ENCODE measurements at places on chromosomes 6 and 20.

DNA sequence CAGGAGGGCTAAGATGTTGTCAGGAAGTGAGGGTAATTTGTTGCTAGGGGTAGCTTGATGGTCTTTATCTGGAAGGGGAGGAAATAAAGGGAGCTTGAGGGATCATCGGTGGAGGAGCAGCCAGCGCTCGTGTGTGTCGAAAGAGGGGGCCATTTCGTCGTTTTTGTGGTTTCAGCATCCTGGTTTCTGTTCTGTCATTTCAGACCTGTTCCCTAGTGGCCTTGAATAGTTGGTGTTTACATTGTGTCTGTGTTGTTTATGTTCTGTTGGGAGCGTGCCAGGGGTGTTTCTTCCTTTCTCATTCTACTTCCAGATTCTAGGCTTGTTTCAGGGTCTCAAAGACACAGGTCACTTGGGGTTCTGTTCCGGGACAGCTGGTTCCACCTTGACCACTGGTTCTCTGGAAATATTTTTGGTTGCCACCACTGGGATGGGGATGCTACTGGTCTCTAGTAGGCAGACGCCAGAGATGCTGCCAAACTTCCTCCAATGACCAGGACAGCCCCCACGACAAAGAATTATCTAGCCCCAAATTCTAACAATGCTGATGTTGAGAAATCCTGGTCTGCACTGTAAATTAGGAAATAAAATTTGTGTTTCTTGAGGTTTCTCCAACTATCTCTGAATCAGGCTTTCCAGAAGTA, 113.9 kb upstream of the NAA20 start:
- DNase-seq: peak; percentile 27

GRCh38 chr6:90088009-90088408, 193.7 kb downstream of the GJA10 start:
- no peak for DNase-seq

GRCh38 chr20:36827541-36828279, 48.2 kb upstream of the TLDC2 start:
- DNase-seq: no peak

DNA sequence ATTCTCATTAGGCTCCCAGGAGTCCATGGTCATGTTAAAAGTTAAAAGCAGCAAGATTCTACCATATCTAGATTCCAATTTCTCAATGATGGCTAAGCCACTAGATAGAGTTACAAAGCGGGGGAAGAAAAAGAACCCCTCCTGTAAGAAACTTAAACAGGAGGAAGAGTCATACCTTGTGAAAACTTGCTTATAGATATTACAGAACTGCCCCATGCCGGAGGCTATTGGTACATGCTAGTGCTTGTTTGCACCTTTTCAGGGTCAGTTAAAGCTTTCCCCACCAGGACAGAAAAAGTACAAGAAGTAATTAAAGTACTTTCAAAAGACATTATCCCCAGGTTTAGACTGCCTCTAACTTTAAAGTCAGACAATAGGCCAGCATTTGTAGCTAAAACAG, 15.5 kb upstream of the GSTA3 start:
- no peak for DNase-seq

- DNase-seq: no peak
These were observed 968 bp upstream of the CCN5 start for GRCh38 chr20:44714102-44714700.

DNA sequence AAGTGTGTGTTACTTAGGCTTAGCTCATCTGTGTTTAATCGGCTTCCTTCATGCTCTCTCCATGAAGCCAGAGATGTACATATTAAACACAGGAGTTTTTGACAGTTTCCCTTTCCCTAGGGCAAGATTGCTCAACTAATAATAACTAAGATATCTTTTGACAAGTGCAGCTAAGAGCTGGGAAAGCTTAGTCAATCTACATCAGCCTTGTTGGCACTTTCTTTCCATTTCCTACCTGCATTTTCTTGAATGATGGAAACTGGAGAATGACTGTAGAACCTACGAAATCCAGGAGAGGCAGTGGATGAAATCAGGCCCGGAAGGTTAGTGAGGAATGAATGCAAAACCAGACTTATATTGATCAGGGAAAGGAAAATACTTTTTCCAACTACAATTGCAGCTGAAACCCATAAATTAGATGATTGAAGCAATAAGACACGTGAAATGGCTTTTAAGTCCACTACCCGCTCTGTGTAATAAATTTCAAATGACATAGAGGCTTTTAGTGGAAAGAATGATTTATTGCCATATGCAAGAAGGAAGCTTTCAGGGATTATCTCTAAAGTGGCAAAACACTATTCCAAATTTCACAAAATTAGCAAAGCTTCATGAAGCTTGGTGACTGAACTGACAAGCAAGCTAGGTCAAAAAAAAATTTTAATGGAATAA, 237.2 kb upstream of the ID4 start:
- DNase-seq: no peak

- DNase-seq: no peak
These were observed 99.0 kb downstream of the FIG4 start for GRCh38 chr6:109790131-109790530.

DNA sequence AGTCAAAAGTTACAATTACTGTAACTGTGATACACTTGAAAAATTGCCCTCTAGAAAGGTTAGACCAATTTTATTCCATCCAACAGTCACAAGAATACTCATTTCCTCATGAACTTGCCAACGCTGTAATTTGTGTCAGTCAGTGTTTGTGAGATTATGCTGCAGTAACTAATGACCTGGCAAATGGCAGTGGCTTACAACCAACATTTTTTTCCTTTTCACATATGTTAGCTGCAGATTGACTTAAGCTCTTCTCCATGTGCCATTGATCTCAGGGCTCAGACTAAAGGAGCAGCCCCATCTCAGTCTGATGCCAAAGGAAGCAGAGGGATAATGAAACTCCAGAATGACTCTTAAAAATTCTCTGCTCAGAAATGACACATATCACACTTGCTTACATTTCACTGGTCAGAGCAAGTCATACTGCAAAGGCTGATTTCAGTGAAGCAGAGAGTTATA, 92.3 kb upstream of the ELOVL5 start:
- DNase-seq: no peak

DNA sequence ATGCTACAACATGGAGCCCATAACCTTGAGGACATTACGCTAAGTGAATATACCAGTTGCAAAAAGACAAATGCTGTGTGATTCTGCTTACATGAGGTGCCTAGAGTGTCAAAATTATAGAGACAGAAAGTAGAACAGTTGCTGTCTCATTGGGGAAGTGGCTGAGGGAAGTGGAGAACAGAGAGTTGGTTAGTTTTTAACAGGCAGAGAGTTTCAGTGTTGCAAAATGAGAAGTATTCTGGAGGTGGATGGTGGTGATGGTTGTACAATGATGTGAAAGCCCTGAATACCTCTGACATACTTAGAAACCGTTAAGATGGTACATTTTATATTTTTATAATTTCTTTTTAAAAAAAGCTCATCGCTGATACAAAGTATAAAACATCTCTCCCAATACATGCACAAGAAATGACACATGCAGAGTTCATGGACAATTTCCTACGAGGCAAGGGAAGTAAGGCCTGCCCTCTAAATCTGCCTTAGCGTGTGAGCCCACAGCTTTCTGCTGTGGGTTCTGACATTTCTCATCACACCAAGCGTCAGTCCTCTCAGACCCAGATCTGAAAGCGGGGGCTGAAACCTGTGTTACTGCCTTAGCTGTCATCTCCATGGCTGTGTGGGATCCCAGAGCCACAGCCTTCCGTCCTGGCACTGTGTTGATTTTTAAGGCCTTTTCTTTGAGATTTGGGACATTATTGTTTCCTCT, 126.0 kb downstream of the RNASET2 start:
- no peak for DNase-seq

- peak; percentile 66 for DNase-seq
These were observed 938 bp downstream of the WRNIP1 start for GRCh38 chr6:2765896-2766766.

GRCh38 chr6:64254558-64254957, 619.0 kb downstream of the PHF3 start:
- DNase-seq: no peak

- no peak for DNase-seq
These were observed 3.9 kb downstream of the ROMO1 start for GRCh38 chr20:35702824-35703695.

GRCh38 chr6:82057846-82058554, 189.5 kb downstream of the IBTK start:
- DNase-seq: no peak

DNA sequence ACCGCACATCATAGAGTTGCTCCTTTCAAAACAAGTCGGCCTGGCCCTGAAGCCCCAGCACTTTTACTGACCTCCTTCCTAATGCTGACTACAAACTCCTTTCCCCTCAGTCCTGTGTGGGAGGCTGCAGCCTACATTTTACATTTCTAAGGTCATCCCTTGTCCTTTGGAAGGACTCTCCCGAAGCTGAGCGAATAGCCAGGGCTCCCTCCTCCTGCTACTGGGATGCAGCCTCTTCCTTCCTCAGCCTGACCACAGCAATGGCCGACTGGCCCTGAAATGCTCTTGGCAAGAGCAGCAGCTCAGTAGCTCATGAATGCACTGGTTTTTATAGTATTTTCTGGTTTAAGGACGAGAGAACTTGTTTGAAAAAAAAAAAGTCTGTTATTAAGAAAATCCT, 679 bp downstream of the ADGRF5 start:
- no peak for DNase-seq

GRCh38 chr6:71107911-71108420, 151.1 kb upstream of the B3GAT2 start:
- no peak for DNase-seq

GRCh38 chr6:15331629-15332251, 85.9 kb downstream of the JARID2 start:
- no peak for DNase-seq

GRCh38 chr20:46349035-46349741, 40.9 kb upstream of the CDH22 start:
- peak; percentile 56 for DNase-seq

GRCh38 chr6:5718231-5718947, 288.3 kb downstream of the NRN1 start:
- no peak for DNase-seq

- no peak for DNase-seq
These were observed 2.6 kb downstream of the TFEB start for GRCh38 chr6:41732591-41733359.

DNA sequence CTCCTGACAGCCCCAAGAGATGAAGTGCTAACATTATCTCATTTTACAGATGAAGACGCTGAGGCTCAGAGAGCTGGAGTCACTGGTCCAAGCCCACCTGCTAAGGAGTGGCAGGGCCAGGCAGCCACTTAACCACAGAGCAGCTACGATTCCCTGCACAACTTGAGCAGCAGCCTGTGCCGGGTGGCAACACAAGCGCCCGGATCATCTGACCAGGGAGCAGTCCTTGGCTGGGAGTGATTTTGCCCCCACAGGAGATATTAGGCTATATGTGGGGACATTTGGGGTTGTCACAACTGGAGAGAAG, 93.2 kb upstream of the PTPN1 start:
- DNase-seq: no peak

GRCh38 chr6:139540276-139540675, 165.8 kb upstream of the CITED2 start:
- no peak for DNase-seq

Measured in right lobe of liver (tissue), 6 donors.